Activated CD4-positive, alpha-beta memory T cell treated with anti-CD3 and anti-CD28 coated beads, Interleukin-2, amount 10 ng/mL, durations not matched to agents 7 days and 5 days (primary cell): ENCODE measurements at places on chromosomes 6 and 20. TPM values are rescaled to one million over a fixed set of nuclear protein-coding genes. Genes with fewer than 3 reads are reported as not detected.

GRCh38 chr20:8246716-8247115 lies 114.7 kb downstream of the PLCB1 start:
- H3K27me3 ChIP-seq: no peaks in the 10 kb centered on the region
- H3K4me1 ChIP-seq: no peaks in the 10 kb centered on the region
- no peak overlapping the region for H3K27ac ChIP-seq
- no peak for DNase-seq

DNA sequence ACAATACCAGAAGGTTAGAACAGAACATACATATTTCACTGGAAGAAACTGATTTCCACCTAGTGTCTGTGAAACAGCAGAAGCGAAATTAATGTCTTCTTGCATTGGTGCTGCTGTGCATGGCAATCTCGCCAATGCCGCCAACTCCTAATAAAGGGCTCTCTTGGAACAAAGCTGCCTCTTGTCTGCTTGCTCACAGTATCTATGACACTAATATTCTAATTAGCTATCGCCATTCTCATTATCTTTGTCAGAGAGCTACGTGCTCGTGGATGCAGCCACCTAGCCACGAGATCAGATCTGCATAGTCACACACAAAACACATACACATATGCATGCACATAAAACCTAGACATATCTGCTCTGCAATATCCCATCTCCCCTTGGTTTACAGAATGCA lies 145.9 kb upstream of the OLIG3 start:
- DNase-seq: no peak
- H3K36me3 ChIP-seq: no peaks in the 10 kb centered on the region
- H3K4me3 ChIP-seq: no peak overlapping the region
- H3K27ac ChIP-seq: no peak overlapping the region
- H3K27me3 ChIP-seq: peaks cover 3% of the 10 kb centered on the region
- H3K4me1 ChIP-seq: peaks cover 17% of the 10 kb centered on the region

Gene MOCS1
- total RNA-seq: not detected

Gene GJA1
- total RNA-seq: not detected

Gene IL17A
- total RNA-seq: 5.5 TPM
